Hematopoietic multipotent progenitor cell treated with erythropoietin and hydrocortisone succinate and interleukin-3 and kit ligand, for 4 days (in vitro differentiated cells): ENCODE measurements at places on chromosomes 16 and 17.

- peak; percentile 97 for DNase-seq
Measured at GRCh38 chr17:27573971-27574525, 56.9 kb upstream of the LGALS9 start.

- no peak for DNase-seq
Measured at GRCh38 chr16:65675161-65675560, 553.3 kb upstream of the CDH11 start.

GRCh38 chr16:9527976-9528375 lies 436.5 kb downstream of the HAPSTR1 start:
- no peak for DNase-seq

GRCh38 chr16:2835638-2836493 lies 5.8 kb downstream of the ZG16B start:
- DNase-seq: no peak

DNA sequence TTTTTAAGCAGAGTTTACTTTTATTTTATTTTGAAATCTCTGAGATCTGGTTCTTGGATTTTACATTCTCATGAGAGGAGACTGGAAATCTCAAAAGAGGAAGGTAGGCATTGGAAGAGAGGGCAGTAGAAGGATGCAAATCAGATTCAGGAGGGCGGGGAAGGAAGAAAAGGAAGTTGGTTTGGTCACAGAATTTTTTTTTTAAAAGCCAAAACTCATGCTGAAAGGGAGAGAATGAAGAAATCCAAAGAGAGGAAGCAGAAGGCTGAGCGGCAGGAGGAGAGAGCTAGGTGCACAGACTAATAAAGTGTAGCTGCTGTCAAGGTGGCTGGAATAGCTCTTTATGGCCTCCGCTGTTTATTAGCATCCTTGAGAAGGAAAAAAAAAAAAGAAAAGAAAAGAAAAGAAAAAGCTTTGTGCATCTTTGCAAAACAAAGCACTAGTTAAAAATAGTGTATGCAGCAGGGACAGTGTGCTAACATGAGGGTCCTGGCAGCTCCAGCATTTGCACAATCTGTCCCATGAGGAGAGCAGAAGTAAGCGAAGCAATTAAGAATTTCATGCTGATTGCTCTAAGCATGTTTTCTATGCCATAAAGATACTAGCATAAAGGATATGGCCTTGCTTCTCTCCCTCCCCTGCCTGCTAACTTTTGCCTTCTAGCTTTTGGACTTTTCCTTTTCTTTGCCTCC lies 194.2 kb downstream of the ZFHX3 start:
- peak; percentile 69 for DNase-seq

DNA sequence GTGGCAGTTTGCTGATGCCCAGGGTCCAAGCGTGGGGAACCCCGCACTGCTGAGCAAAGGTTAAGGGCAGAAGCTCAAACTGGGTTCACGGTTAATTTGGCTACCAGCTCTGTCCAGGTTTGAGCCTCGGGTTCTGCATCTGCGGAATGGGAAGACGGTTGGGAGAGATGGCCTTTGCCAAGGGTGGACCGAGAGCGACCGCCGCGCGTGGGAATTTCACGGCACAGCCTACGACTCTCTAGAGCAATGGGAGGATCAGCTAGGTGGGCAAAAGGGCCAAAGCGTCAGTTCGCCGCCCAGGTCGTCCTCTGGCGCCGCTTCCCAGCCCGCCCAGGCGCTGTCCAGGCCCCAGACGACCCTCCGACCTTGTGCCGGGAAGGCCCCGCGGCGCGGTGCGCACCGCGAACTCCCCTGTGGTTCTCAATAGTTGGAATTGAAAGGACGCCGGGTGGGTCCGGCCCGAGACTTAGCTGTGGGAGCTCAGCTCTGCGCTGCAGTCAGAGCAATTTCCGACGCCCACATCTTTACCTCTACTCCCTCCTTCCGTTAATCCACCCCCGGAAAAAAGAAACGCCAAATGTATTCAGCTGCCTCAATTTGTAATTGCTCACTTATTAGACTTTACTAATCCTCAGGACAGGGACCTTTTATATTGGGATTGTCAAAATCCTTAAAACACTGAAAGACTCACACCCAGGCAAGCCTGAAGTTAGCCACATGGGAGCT lies 2.5 kb upstream of the HS3ST3B1 start:
- DNase-seq: no peak

DNA sequence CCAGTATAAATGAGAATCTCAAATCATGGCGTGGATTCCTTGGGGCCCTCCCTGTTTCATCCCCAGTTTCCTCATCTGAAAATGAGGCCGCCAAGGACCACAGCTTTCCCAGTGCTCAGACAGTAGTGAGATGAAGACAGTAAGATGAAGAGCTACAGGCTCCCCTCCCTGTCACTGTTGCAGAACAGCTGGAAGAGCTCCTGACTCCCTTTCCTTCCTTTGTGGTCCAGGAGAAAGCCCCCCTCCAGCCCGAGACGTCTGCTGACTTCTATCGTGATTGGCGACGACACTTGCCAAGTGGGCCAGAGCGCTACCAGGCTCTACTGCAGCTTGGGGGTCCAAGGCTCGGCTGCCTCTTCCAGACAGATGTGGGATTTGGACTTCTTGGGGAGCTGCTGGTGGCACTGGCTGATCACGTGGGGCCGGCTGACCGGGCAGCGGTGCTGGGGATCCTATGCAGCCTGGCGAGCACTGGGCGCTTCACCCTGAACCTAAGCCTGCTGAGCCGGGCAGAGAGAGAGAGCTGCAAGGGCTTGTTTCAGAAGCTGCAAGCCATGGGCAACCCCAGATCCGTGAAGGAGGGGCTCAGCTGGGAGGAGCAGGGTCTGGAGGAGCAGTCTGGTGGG lies 3.0 kb upstream of the EFTUD2 start:
- no peak for DNase-seq

DNA sequence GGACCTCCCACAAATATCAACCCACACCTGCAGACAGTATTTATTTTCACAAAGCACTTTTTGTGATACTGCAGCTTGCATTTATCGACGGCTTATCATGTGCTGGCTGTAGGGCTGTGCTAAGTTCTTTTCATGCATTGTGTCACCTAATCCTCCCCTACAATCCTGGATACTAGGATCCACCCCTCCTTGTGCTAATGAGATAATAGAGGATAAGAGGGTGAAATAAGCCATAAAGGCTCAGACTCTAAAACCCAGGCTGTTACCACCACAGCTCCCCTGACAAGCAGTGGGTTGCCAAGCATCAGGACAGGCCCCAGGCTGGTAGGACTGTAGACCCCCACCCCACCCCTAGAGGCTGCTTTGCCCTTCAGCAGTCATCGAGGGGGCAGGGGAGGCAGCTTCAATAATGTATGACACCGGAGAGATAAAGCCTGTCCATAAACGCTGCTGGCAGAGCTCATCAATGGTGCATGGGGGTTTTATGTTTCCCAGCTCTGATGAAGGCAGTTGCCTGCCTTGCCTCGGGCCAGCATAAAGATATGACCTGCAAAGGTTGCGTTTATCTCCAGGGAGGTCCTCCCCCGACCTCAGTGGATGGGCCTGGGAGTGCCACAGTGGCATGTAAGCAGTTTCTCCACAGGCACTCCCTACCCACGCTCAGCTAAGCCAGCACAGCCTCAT lies 73.9 kb upstream of the C16orf82 start:
- no peak for DNase-seq

DNA sequence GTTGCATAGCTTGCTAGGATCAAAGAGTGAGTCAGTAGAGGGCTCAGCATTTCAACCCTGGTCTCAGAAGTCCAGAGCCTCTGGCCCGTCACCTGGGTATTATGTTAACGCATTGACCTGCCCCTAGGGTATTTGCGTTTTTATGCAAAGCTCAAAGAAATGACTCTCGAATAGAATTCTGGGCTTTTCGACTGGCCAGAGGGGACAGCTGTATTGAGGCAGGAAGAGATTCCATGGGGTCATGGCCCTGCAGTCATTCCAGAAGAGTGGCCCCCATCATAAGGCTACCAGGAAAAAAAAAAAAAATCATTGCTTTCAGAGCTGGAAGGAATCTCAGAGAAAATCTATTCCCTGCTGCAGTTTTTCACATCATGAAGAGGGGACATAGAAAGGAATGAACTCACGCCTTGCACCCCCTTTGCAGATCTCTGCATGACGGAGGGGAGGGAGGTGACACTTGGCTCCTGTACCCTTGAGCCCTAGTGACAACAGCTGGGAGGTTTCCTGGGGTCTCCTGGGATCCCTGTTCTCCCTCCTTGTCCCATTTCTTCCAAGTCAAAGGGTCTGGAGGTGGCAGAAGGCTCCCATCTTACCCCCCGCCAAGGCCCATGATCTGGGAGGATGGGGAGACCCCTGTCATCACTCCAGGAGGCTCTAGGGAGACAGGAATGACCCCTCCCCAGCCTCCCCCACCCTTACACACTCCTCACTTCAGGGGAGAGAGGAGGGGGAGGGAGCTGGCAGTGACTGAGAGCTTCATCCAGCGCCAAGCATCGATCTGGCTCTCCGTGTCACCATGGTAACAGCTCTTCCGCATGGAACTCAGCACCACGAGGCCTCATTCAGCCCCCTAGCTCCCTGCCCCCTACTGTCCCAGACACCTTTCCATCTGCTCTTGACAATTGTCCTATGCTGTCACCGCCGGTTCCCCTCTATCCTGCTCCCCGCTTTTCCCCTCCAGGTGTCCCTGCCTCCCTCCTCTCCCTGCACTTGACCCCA lies 35.8 kb downstream of the GP2 start:
- no peak for DNase-seq

DNA sequence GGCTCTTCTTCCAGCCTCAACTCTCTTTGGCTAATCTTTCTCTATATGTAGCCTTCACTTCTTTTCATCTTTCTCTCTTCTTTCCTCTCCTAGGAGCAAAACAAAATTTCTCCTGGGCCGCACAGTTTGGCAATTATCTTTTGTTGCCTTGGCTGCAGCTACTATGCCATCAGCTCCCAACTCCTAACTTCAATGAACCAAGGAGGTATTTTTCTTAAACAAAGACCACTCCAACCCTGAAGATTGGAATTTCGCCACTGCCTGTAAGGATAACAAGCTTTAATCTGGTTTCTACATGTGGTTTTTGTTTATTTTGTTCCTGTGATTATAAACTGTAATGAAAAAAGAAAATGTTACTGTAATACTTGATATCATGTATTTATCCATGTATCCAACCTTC lies 2.3 kb upstream of the SCPEP1 start:
- no peak for DNase-seq

DNA sequence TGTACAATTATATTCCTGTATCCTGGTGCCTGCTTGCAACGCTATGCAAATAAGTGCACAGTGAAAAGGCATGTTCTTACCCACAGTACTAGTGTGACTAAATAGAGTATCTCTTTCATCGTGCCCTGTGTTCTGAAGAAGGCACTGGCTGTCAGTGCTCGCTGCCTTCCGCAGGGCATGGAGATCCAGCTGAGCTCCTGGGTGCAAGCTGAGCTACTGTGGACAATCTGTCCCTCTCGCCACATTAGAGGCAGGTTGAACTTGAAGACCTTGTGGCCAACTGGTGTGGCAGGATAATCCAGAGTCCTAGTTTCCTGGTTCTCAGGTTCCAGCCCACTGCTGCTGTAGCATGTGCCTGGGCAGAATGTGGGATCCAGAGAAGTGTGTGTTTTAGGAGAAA lies 1.9 kb upstream of the ST6GALNAC1 start:
- no peak for DNase-seq

DNA sequence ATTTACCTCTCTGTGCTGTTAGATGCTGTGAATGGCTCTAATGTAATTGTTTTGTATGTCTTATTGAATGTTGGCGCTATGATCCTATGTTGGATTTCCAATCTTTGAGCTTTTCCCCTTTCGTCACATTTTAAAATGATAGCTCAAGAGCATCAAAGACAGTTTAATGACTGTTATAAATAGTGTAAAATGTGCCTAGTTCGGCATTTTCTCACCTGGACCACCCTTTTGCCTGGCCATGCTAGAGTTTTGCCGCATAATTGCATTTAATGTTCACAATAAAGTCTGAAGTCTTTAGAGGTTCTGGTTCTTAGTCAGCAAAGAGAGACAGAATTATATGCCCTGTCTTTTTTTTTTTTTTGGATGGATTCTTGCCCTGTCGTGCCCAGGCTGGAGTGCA lies 155.2 kb downstream of the SNX29 start:
- no peak for DNase-seq

DNA sequence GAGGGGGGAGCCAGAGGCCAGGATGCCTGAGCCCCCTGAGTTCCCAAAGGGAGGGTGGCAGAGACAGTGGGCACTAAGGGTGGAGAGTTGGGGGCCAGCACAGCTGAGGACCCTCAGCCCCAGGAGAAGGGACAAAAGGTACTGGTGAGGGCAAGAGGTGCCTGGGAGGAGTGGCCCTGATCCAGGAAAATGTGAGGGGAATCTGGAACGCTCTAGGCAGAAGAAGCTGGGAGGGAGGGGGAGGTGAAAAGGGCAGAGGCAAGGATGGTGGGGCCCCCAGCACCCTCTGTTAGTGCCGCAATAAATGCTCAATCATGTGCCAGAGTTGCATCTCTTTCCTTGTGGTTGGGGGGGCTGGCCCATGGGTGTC lies 1.1 kb downstream of the TCAP start:
- DNase-seq: no peak

GRCh38 chr16:20344611-20345010 lies 7.9 kb downstream of the UMOD start:
- no peak for DNase-seq

- DNase-seq: no peak
Measured at GRCh38 chr17:83191388-83192160, 112.2 kb downstream of the METRNL start.

DNA sequence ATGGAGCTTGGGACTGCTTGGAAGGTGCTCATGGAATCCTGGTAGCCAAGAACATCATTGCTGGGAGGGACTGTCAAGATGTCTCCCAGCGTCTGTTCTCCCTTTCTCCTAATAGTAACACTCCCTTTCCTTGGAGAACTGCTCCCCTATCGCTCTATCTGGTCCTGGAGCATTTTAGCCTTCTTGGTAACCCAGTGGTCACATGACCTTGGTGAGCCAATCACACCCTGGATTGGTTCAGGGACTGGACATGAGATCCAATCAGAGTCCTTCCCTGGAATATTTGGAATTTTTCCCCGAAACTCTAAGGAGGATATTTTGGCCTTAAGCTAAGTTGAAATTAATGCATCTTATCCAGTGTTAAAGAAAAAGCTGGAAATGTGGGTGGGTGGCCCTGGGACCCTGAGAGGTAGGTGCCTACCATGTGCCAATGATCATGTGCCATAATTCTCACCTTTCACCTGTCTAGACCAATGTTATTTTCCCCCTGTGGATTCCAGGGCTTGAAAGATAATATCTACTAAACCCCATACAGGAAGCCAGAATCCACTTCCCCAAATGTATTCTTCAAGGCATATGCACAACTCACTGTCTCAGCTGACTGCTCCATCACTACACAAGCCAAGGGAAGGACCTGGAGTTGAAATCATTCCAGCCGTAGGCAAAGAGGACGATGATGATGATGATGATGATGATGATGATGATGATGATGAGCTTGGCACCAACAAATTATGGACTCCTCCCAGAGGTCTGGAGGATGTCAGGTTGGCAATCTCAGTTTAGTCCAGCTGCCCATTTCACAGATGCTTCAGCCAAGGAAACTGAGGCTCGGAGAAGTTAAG lies 193.2 kb downstream of the RAB11FIP4 start:
- peak; percentile 47 for DNase-seq

GRCh38 chr16:31258366-31258765 lies 1.4 kb upstream of the ITGAM start:
- DNase-seq: no peak
